CD8-positive, alpha-beta T cell (primary cell): ENCODE measurements at places on chromosomes 7 and 10.

DNA sequence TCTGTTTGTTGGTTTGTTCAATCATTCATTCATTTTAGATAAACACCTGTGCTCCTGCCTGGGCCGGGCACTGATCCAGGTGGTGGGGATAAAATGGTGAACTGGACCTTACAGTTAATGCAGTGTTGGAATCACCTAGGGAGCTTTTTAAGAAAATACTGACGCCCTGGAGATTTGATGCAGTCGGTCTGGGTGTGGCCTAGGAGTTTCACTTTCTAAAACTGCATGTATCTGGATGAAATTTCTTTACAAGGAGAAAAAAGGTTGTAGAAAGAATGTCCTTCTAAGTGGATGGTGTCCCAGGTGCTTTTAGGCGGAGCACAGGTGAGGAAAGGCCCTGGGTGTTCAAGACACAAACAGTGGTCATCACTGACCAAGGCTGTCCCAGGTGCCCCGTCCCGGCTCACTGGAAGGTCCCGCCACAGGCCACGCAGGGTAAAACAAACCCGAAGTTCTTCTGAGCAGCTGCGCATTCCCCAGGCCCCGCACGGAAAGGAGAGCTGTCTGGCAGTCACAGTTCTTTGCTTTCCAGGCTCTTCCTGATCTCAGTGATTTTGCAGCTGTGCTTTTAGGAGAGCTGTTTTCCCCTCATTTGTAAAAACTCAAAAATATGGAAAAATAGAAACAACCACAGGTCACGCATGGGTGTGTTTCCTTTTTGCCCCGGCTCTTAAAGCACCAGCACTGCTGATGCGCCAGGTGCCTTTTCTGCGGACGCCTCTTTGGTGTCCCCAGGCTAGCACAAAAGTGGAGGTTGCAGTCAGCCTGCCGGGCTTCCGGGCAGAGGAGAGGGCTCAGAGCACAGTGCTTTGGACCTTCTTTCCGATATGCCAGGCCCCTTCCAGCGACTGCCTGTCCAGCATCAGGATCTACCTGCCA lies 161.9 kb downstream of the GRK5 start:
- no peak for DNase-seq

DNA sequence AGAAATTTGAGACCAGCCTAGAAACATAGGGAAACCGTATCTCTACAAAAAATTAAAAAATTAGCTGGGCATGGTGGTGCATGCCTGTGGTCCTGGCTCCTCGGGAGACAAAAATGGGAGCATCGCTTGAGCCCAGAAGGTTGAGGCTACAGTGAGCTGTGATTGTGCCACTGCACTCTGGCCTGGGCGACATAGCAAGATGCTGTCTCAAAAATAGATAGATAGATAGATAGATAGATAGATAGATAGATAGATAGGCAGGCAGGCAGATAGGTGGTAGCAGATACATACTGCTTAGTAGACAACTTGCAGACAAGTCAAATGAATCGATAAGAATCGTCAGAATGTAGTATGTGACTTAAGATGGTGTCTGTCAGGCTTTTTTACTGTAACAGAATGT lies 106.9 kb downstream of the SND1 start:
- no peak for DNase-seq

GRCh38 chr10:89281606-89282395 lies 20.0 kb upstream of the IFIT2 start:
- no peak for DNase-seq

DNA sequence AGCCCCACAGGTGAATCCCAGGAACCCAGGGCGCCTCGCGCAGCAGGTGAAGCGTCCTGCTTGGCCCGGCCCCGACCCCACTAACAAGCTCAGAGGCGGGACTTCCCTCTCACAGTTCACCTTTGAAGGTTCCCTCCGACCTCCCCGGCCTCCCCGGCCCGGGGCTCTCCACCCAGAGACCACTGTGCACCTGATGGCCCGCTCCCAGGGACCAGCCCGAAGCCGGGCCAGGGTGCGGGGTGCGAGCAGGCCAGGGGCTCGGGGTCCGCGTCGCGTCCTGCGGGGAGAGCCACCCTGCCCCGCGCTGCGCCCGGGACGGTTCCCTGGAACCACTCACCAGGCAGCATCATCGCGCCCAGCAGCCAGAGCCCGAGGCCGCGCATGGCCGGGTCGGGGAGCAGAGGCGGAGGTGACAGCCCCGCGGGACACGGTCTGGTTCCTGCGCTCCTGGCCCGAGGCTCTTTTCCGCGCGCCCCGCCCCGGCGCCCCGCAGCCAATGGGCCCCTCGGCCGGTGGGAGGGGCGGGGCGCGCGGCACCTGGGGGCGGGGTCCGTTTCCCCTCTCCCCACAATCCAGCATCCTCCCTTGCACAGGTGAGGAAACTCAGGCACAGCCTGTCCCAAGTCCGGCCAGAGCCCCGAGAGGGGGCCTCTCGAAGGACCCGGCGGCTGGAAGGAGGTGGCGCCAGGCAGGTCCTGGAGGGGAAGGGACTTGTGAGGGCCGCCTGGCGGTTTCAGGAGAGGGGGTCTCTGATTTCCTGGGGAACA lies at the start of gene ADAM8:
Gene ADAM8 (minus strand): TSS at position 434 of the 767 bp plus-strand sequence. CDS start 51 bp downstream, at position 383.
- peak; percentile 71 for DNase-seq

DNA sequence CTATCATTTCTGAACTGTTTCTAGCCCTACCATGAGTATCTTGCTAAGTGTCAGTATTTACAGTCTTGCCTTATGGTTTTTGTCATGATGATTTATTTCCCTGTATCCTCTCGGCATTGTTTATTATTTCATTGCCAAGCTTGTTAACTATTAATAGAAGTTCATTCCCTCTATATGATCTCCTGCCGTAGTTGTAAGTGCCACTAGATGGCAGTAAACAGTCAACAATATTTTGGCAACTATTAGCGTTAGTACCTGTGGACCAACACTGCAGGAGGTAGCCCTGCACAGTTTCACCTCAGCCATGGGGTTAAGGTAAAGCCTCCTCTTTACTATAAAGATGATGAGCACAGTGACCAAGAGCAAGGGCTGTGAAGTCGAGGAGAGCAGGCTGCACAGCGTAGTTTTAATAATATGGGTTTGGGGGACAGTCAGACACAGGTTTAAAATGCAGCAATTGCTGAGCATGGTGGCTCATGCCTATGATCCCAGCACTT lies 26.1 kb upstream of the CCNJ start:
- peak; percentile 71 for DNase-seq

DNA sequence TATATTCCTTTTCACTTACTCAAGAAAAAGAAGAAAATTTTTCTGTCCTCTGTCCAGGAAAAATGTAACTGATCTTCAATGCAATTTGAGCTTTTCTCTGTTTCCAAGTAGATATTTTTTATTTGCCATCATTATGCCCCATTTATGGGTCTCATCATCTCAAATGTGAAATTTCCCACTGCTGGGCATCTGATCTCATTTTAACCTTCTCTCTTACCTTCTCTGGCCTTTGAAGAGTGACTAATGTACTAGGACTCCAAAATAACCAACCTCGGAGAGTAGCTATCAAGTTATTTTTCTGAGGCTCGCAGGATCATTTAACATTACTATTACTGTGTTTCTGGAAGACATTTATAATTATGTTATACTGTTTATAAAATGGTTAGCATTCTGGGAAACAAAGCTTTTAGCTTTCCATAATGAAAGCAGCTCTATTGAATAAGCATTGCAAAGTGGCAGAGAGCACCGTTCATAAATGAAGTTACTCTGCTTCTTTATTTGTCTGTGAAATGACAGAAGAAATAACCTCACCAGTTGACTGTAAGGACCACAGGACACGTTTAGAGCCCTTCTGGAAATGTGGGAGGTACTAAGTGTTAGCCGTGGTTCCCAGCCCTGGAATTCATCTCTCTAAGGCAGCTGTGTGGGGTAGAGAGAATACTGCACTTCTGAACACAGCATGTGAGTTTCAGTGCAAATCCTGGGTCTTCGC lies 33.3 kb upstream of the NMT2 start:
- DNase-seq = no peak
